ENCODE measurements at places on chromosomes 4 and X.

DNA sequence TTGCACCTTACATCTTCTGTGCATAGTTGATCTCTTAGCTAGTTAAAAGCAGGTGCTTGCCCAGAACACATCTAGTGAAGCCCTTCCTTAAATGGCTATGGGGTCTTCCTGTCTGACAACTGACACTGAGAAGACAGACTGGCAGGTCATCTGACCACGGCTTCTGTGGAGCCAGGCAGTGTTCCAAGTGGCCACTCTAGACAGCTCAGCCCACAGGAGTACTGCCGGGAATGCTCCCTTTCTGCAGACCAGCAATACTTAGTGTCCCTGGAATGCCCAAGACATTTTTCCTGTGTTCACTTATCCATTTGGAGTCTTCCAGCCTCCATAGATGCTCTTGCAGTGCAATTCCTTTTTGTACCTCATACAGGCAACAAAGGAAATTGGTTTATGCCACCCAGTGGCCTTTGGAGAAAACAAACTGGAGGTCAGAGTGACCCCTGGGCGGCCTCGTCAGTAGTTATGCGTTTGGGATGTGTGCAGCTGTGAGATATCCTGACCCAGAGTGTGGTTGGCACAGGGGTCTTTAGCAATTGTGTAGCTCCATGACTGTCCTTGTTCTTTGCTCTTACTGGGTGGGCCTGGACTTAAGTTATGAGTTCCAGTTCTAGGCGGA lies 335.5 kb downstream of the ARHGAP10 start:
- no peak for DNase-seq

DNA sequence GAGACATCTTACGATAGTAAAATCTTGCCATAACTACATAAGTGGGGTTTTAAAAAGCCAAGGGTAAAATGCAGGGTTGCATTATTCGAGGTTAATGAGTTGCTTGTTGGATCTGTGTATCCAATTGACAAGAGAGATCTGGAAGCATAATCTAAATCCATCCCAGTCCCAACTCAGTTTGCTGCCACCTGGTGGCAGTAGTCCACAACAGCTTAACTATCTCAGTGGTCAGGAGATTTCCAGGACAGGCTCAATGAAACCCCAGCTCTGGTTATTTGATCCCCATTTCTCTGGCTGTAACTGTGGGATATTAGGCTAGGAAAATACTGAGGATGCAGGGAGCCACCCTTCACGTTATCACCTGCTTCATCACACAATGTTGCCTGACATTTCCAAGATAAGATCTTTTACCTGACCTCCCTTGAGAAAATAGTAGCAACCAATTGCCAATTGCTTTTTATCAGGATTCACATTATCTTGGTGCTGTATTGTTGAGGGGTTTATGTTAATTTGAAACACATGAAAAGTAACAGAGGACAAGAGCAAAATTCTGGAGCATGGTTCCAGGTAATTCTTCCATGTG lies 88.2 kb upstream of the TNIP3 start:
- no peak for DNase-seq

GRCh38 chr4:146521541-146522097 lies at the start of gene SLC10A7:
TSS of gene SLC10A7 (minus strand) at chr4:146521940. CDS start at chr4:146521717, 223 bp downstream.
- no peak for DNase-seq

DNA sequence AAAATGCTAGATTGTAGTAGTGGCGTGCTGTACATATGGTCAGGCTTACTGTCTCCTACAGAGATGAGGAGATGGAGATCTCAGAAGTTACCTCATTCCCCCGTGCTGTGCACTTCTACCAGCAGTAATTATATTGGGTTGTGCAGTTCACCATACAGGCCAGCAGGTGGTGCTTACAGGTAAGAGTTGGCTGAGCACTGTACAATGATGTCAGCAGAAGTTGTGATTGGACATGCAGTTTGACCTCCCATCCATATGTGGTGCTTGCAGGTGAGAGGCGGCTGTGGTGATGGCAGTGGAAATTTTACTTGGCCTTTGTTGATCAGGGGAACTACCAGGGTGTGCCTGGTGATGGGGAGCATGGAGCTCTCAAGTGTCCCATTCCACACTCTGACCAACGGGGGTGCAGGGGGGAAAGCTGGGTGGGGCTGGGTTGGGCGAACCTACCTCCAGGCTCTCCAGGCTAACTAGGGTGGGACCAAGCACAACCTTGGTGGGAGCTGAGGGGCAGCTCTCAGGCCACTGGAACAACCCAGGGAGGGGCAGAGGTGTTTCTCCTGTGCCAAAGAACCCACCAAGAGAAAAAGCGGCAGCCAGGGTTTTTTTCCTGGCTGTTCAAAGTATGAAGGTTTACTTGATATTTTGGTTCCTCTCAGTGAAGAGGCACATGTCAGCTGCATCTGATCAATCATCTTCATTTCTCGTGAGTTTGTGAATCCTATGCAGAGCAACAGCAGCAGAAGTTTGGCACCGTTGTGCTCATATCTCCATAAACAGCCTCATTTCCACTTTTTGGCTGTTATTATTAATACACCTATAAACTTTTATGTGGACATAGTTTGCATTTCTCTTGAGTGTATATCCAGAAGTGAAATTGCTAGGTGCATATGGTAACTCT lies 73.8 kb upstream of the FREM3 start:
- DNase-seq = no peak

DNA sequence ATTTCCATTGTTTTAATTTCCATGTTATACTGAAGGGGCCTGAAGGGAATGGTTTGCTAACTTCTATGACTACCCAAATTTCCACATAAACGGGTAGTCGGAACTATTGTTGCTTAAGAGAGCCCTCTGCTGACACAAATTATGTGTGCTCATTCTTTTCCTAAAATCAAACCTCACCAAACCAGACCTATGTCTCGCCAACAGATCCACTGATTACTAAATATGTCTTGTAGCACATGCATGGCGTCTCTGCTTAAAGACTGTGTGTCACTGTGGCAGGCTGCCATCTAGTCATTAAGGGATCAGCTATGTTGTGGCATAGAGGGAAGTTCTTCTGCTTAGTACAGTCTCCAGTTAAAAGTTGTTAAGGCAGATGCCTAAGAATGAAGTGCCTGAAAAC lies 25.1 kb downstream of the PIR start:
- no peak for DNase-seq

DNA sequence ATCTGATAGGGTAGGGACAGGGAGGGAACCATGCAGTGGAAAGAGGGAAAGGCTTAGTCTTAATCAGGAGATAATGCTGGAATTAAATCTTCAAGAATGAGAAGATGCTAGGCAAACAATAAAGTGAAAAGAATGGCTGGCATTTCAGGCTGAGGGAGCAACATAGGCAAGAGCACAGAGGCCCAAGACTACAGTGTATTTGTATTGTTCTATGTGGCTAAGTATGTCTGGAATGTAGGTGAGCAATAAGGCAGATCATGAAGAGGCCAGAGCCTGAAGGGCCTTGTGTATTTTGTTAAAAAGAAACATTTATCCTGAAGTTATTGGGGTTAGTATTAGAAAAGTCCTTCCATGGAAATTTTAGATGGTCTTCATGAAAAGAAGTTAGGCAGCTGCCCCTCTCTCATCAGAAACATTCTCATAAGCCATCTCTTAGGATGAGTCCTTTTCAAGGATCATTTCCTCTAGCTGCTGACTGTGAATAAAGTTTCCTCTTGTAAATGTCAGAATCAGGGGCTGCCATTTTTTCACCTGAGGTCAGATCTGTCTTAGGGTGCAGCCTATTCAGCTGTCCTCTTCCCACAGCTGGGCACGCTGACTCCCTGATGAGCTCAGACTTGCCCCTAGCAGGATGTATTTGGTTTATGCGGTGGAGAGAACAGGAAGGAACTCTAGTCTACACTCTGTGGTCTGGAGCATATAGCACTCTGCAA lies 46.3 kb downstream of the ATP10D start:
- DNase-seq = no peak
